Osteoblast (primary cell): ENCODE measurements at places on chromosomes 3 and 15.

DNA sequence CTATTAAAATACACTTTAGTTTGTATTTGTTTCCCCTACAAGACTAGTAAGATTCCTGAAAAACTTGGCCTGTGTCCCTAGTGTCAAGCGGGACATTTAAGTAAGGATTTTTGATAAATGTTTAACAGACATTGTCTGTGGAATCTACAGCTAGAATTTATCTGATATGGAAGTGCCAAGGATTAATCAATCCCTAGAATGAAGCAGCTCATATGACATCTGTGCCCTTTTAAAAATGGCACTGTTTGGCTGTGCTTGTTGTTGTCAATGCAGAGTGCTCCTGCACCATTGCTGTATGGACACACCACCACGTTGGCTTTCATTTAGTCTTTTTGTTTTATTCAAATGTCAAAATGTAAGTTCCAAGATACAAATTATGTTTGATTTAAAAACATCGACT lies 14.3 kb upstream of the PDCD7 start:
- DNase-seq: peak; percentile 47

- peak; percentile 96 for DNase-seq
Observed at GRCh38 chr15:65184868-65185717, at the start of gene CLPX. TSS of gene CLPX (minus strand) at chr15:65185342. CDS start at chr15:65185153, 189 bp downstream.

GRCh38 chr15:61996056-61996635 lies 64.1 kb downstream of the VPS13C start:
- no peak for DNase-seq

- no peak for DNase-seq
Observed at GRCh38 chr15:62125773-62126172, 39.3 kb downstream of the C2CD4B start.

DNA sequence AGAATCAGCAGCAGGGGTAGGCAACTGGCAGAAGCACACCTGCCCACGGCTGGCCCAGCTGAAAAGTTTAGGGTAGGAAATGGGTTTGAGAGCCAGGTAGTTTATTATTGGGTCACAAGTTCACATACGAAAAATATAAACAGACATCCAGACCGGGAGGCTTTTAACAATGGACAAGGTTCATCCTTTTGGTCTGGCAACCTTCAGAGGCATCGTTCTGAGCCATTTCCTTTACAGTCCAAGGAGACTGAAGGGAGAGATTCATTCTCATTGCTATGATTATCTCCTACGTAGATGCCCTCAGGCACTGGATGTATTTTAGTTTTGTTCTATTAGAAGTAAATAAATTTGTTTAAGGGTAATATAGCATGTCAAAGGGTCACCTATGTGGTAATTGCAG lies 248.0 kb upstream of the THBS1 start:
- no peak for DNase-seq
